ENCODE measurements at places on chromosomes 2 and 18. TPM values are rescaled to one million over a fixed set of nuclear protein-coding genes. Genes with fewer than 3 reads are reported as not detected.

GRCh38 chr2:82986899-82987298 lies 1472.2 kb downstream of the SUCLG1 start:
- no peaks in the 10 kb centered on the region for H3K4me1 ChIP-seq
- no peak overlapping the region for H3K27ac ChIP-seq
- H3K27me3 ChIP-seq: peaks cover 15% of the 10 kb centered on the region
- DNase-seq: no peak
- no peak overlapping the region for H3K4me3 ChIP-seq

- no peaks in the 10 kb centered on the region for H3K36me3 ChIP-seq
- H3K4me1 ChIP-seq: no peaks in the 10 kb centered on the region
- H3K4me3 ChIP-seq: no peak overlapping the region
These were observed 4.5 kb downstream of the DYTN start for GRCh38 chr2:206713746-206714145.

GRCh38 chr2:189952536-189953109 lies 109.9 kb downstream of the MSTN start:
- H3K4me1 ChIP-seq: no peaks in the 10 kb centered on the region
- no peak overlapping the region for H3K27ac ChIP-seq
- H3K27me3 ChIP-seq: no peaks in the 10 kb centered on the region
- no peaks in the 10 kb centered on the region for H3K36me3 ChIP-seq
- DNase-seq: no peak
- H3K4me3 ChIP-seq: no peak overlapping the region

DNA sequence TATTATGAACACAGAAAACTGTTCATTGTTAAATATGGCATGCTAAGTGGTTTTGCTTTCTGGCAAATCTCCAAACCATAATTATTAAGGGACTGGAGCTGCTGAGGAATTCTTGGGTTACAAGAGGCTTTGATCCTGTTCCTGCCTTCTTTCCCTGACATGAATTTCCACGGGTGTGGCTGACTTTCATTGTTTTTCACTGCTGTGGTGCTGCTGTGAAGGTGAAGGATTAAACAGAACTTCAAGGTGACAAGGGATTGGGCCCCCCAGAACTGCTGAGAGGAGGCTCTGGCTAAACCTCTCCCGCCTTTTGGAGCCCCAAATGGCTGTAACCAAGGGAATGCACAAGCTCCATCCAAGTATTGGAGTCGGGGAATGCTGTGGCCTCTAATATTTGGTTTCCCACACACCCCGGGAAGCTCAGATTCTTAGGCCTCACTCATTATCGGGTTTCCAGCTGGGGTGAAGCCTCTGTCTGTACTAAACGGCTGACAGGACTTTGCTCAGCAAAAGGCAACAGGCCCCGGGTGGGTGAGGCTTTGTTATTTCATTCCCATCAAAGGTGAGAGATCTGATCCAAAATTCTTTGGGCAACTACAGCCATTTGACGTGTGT lies 29.0 kb upstream of the ZFP36L2 start:
- H3K27me3 ChIP-seq: no peaks in the 10 kb centered on the region
- no peak overlapping the region for H3K27ac ChIP-seq
- DNase-seq: no peak
- peaks cover 6% of the 10 kb centered on the region for H3K4me1 ChIP-seq

The GAL3ST2 gene
- total RNA-seq: not detected

All from breast epithelium (tissue), 4 donors.